Tongue (tissue), 3 donors: ENCODE measurements at places on chromosomes 2 and 18. TPM values are rescaled to one million over a fixed set of nuclear protein-coding genes. Genes with fewer than 3 reads are reported as not detected.

Gene CRYBA2
- not detected for total RNA-seq

Gene TMEM247
- not detected for total RNA-seq

Gene KCNK3
- 1.1 TPM for total RNA-seq

Gene RAB17
- 1.0 TPM for total RNA-seq

Gene CYTIP
- 1.7 TPM for total RNA-seq

Gene UGT1A10
- not detected for total RNA-seq

Gene MSH2
- 44.3 TPM for total RNA-seq

Gene ALLC
- total RNA-seq, result not detected

Gene CIDEA
- not detected for total RNA-seq

Gene LYPD6
- total RNA-seq, result 4.2 TPM

Gene CAVIN2
- 75.5 TPM for total RNA-seq

Gene PPP1R1C
- total RNA-seq, result 2.5 TPM

Gene NEU4
- 9.4 TPM for total RNA-seq

Gene ELAC1
- total RNA-seq, result 5.3 TPM

Gene ATP6V1B1
- 4.3 TPM for total RNA-seq

Gene UCN
- not detected for total RNA-seq
